ENCODE measurements at places on chromosomes 16 and 17.

GRCh38 chr17:69499318-69499717 is 84.8 kb downstream of the MAP2K6 start:
- no peaks in the 10 kb centered on the region for H3K36me3 ChIP-seq
- no peak for DNase-seq
- H3K4me1 ChIP-seq = no peaks in the 10 kb centered on the region
- H3K4me3 ChIP-seq = no peak overlapping the region

- peaks cover 12% of the 10 kb centered on the region for H3K36me3 ChIP-seq
- no peak overlapping the region for H3K4me3 ChIP-seq
- H3K27me3 ChIP-seq = no peaks in the 10 kb centered on the region
These were observed 1.5 kb downstream of the ESRP2 start for GRCh38 chr16:68234188-68235107.

GRCh38 chr16:53713403-53714204 is 9.6 kb downstream of the FTO start:
- H3K27me3 ChIP-seq = no peaks in the 10 kb centered on the region
- no peak overlapping the region for H3K4me3 ChIP-seq
- H3K27ac ChIP-seq = no peak overlapping the region
- H3K4me1 ChIP-seq = no peaks in the 10 kb centered on the region
- H3K36me3 ChIP-seq = no peaks in the 10 kb centered on the region

GRCh38 chr16:51008607-51009006 is 142.5 kb downstream of the SALL1 start:
- H3K36me3 ChIP-seq = no peaks in the 10 kb centered on the region
- no peak overlapping the region for H3K27ac ChIP-seq
- no peak overlapping the region for H3K4me3 ChIP-seq
- H3K27me3 ChIP-seq = no peaks in the 10 kb centered on the region

- no peak for DNase-seq
- no peaks in the 10 kb centered on the region for H3K27me3 ChIP-seq
- peaks cover 11% of the 10 kb centered on the region for H3K4me1 ChIP-seq
- H3K27ac ChIP-seq = no peak overlapping the region
- H3K36me3 ChIP-seq = no peaks in the 10 kb centered on the region
These were observed 27.3 kb upstream of the ALKBH5 start for GRCh38 chr17:18156171-18156975.

DNA sequence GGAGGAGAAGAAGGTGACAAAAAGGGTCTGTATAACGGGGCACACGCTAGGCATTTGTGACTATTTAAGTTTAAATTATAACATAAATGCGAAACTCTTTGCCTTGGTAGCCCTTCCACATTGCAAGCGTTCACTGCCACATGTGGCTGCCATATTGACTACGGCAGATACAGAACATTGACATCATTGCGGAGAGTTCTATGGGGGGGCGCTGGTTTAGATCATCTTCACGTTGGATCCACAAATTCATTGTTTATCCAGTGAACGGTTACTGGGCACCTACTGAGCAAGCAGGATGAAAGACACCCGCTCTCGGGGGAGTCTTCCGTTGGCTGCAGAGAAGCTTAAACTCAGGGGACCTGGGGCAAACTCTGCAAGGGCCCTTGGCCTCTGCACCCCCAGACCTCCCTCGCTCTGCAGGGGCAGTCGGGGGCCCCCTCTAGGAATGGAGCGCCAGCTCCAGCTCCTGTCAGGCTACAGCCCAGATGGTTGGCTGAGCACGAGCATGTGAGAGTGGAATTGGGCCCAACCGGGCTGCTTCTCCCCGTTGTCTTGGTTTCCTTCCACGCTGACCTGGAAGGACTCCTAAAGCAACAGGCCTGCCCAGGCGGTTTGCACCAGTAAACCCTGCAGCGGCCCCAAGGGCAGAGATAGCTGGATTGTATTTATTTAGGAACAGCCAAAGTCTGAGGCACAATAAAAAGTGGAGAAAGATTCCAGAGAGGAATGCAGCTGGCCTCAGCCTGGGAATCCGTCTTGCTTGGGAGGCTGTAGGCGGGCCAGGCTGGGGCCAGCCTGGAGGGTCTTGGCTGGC is 172.2 kb downstream of the SEC14L1 start:
- no peaks in the 10 kb centered on the region for H3K4me1 ChIP-seq
- no peaks in the 10 kb centered on the region for H3K36me3 ChIP-seq
- no peaks in the 10 kb centered on the region for H3K27me3 ChIP-seq
- DNase-seq = no peak

GRCh38 chr16:87441886-87442580 is 49.9 kb downstream of the MAP1LC3B start:
- no peaks in the 10 kb centered on the region for H3K4me1 ChIP-seq
- no peak for DNase-seq
- H3K27ac ChIP-seq = no peak overlapping the region
- no peaks in the 10 kb centered on the region for H3K27me3 ChIP-seq
- H3K36me3 ChIP-seq = peaks cover 2% of the 10 kb centered on the region

DNA sequence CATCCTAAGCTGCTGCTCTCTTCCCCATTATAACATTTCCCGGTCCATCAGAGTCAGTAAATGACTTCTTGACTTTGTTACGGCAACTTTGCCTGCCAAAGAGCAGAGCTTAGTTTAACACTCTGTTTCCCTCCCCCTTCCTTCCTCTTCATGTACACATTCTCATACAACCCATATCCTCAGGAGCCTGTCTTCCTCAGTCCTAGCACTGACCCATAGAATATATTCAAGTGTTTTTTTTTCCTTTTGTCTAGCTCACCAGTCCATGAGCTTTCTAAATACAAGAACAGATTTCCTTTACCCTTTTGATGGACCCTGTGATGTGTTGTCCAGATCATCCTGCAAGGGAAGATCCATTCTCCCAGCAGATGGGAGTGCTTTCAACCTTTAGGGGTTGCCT is 97.0 kb upstream of the MON1B start:
- H3K4me3 ChIP-seq = no peak overlapping the region
- H3K36me3 ChIP-seq = no peaks in the 10 kb centered on the region
- no peaks in the 10 kb centered on the region for H3K27me3 ChIP-seq

GRCh38 chr17:65441053-65441605 is 120.3 kb downstream of the AXIN2 start:
- no peaks in the 10 kb centered on the region for H3K36me3 ChIP-seq
- H3K27me3 ChIP-seq = no peaks in the 10 kb centered on the region
- H3K4me1 ChIP-seq = no peaks in the 10 kb centered on the region
- no peak overlapping the region for H3K4me3 ChIP-seq
- H3K27ac ChIP-seq = no peak overlapping the region

DNA sequence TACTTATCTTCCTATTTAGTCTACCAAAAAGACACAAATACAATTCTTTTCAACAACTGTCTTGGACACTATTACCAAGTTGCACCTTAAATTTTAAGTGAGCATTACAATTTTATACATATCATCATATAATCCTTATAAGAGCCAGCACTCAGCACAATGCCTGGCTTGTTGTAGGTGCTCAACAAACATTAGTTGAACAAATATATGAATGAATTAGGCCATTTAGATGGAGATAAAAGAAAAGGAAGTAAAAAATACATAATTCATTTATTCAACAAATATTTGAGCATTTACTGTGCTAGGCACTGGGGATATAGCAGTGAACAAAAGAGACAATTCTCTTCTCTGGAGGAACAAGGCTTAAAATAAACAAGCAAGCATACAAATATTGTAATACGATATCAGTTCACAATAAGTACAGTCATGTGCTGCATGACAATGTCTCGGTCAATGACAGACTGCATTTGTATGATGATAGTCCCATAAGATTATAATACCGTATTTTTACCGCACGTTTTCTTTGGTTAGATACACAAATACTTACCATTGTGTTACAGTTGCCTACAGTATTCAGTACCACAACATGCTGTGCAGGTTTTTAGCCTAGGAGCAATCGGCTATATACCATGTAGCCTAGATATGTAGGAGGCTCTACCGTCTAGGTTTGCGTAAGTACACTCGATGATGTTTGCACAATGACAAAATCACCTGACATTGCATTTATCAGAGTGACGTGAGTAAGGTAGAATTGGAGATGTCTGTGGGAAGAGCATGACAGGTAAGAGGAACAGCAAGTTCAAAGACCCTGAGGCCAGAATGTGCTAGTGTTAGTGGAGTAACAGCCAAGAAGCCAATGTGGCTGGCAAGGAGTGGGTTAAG is 86.4 kb upstream of the HS3ST2 start:
- no peak overlapping the region for H3K27ac ChIP-seq
- no peaks in the 10 kb centered on the region for H3K27me3 ChIP-seq
- no peak for DNase-seq
- no peak overlapping the region for H3K4me3 ChIP-seq

All from effector memory CD4-positive, alpha-beta T cell (primary cell).